ENCODE measurements at places on chromosomes 7 and 10. TPM values are rescaled to one million over a fixed set of nuclear protein-coding genes. Genes with fewer than 3 reads are reported as not detected.
A peak's percentile ranks its signal among the peaks of the same experiment; 100 is the strongest.

KCP gene
- 6.6 TPM for polyA plus RNA-seq

CNNM1 gene
- 0.48 TPM for polyA plus RNA-seq

SEMA4G gene
- polyA plus RNA-seq, result 34.6 TPM

DNA sequence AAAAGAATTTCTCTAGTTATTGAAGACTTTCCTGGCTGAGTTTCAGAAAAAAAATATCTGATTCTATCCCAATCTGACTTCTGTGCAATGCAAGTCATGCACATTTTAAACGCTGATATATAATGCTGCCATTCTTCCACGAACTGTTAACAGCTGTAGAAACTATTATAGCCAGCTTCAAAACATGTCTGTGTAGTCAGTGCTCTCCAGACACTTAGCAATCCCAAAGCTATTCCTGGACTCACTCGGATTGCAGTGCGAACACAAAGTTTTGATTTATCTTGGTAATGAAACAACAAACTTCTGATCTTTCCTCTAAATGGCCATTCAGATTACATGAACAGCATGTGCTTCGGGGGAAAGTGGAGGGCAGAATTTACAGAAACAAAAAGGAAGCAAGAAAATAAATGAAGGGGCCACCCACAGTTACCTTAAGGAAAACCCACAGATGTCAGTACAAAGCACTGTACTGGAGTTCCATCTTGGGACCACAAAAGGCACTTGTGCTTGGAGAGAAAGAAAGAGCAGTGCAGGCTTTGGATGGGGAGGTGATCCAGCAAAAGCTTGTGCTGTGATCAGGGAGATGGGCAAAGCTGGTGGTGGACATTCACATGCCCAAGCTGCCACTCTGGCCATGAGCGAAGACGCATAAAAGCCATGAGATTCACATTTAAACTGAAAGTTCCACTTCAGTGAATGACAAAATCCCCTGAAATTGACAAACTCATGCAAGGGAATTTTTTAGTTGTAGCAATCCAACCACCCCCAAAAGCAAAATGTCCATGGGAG is 32.1 kb upstream of the ADO start:
- peak; percentile 43 for DNase-seq

- DNase-seq, result peak; percentile 55
Observed at GRCh38 chr7:148191391-148192065, 399.0 kb upstream of the C7orf33 start.
